ENCODE measurements at places on chromosomes 7 and 10. TPM values are rescaled to one million over a fixed set of nuclear protein-coding genes. Genes with fewer than 3 reads are reported as not detected.

GRCh38 chr10:46554166-46554781, 2.2 kb downstream of the GPRIN2 start:
- DNase-seq: peak; percentile 6

DNA sequence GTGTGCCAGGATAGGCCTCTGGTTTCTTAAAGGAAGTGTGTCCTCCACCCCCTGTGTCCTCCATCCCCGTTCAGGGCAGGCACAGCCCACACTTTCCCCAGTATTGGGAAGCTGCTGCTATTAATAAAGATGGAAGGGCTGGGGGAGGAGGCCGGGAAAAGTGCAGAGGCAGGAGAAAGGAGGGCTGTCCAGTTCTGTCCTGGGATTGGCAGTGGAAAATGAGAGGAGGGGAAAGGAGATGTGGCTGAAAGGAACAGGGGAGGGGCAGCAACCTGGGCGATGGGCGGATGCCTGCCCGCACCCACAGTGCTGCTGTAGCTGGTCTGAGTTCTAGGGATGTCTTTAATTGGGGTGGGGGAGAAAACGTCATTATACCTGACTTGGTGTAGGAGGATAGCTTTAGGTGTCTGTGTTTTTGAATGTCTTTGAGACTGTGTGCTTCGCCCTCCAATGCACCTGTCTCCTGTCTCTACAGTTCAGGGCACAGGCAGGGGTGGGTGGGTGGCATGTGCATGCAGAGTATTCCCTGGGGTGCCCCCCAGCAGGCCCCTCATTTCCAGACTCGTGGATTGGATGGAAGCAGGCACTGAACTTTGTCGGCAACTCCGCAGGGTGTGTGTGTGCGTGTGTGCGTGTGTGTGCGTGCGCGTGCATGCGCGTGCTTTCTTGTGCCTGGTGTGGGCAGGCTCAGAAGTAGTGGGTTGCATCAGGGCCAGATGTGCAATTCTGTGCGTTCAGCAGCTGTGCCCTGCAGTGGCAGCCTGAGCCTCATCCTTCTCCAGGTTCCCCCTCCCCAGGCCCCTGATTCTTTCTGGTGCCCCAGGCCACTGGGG, 2.5 kb downstream of the TRIM8 start:
- DNase-seq: no peak

DNA sequence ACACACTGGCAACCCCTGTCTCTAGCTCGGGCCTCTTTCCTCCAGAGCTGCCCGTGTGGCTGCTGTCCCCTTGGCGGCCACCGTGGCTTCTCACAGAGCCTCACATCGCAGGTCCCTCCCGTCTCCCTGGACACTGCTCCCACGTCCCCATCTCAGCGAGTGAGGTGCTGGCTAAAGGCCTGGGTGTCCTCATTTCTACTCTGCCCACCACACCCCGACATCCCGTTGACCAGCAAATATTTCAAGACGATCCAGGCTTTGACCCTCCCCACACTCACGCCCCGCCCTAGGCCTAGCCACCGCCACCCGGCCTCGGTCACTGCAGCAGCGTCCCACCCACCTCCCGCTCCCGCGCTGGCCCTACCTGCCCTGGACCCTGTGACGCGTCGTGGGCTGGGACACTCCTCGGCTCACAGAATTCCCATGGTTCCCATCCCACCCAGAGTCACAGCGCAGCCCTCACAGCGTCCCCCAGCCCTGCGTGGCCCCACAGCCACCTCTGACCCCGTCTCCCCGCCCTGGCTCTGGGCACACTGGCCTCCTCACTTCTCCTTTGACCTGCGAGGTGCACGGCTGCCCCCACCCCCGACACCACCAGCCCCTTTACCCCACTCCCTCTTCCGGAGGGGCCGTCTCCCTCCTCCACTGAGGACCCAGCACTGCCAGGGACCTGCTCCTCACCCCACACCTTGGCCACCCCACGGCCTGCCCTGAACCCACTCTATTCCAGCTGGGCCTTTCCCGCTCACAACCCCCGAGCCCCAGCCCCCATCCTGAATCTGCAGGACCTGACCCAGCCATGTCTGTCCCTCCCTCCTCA, 6.9 kb downstream of the ADAP1 start:
- DNase-seq: no peak

GRCh38 chr7:141551094-141551781, at the start of gene AGK:
Gene AGK, plus strand, starts transcription at chr7:141551410. Its CDS starts 4,057 bp downstream, at chr7:141555467.
- peak; percentile 67 for DNase-seq

GRCh38 chr10:108801775-108802517, 1121.4 kb downstream of the XPNPEP1 start:
- DNase-seq: no peak

DNA sequence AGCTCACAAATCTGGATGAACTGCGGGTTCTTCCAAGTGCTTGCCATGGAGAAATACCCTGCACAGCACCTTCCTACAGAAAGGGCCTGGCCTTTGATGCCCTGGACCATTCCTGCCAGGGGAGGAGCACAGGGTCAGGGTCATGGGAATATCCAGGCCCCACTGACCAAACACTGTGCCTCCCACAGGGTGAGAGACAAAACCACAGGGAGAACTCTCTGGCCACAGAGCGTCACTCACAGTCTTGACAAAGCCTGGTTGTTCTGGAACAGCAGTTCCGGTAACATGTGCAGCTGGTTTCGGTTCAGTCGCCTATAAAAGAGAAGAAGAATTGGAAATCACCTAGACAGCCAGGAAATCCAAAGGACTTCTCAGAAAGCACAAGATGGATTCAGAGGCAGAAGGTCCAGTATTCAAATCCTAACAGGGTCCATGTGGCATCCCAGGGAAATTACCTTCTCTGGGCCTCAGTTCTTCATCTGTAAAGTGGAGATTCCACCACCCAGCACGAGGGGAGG, 28.1 kb downstream of the SLIT1 start:
- no peak for DNase-seq

- DNase-seq: no peak
These were observed 30.7 kb downstream of the NUDT5 start for GRCh38 chr10:12165036-12165435.

DNA sequence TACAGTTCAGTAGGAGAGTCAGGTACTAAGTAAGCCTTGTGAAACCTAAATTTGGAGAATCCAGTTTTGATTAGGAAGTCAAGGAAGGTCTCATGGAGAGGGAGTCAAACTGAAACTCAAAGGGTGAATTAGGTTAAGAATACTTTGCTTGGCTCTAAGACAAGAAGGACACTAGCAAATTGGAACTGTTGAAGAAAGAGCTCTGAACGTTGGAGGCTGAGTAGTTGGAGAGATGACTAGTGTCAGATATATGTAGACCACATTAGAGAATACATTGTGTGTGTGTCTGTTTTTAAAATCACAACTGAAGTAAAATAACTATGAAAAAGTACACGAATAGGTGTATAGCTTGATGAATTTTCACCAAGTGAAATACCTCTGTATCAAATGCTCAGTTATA, 6.3 kb downstream of the VPS26A start:
- DNase-seq: no peak

DNA sequence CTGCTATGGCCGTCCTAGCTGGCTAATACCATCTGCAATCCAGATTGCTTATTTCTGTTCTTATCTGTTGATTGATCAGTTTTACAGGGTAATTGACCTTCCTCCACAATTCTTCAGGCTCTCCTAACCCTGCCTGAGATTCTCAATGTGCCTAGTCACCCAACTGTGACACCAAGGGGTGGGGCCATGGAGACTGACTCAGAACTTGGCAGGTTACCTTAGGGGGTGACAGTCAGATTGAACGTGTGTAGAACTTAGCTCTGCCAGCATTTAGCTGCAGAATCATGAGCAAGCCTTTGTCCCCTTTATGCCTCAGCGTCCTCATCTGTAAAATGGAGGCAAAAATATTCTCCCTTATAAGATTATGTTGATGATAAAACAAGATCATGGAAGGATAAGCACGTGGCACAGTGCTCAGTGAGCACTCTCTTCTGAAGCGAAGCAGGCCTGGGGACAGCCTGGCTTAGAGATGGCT, 19.1 kb upstream of the LEP start:
- no peak for DNase-seq

Gene GBX1
- total RNA-seq: 2.1 TPM

Gene CFAP46
- total RNA-seq: 15.4 TPM

Gene COPG2
- total RNA-seq: 60.9 TPM
